T-helper 2 cell (primary cell): ENCODE measurements at places on chromosomes 7 and 10.

DNA sequence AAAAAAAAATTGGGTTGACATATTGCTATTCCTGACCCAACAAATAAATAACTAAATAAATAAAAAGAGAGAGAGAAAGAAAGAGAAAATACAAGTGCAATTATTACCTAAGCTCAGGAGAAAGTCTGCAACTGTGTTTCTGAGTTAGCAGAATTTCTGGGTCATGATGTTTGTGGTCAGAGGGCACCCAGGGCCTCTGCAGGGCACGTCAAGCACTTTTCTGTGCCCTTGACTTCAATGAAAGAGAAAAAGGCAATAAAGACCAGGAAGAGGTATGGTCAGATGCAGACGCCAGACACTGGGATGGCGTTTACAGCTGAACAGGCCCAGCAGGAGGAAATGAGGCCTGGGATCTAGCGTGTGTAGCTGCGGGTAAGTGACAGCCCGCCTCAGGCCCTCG, 160.9 kb upstream of the GDF10 start:
- DNase-seq, result no peak

DNA sequence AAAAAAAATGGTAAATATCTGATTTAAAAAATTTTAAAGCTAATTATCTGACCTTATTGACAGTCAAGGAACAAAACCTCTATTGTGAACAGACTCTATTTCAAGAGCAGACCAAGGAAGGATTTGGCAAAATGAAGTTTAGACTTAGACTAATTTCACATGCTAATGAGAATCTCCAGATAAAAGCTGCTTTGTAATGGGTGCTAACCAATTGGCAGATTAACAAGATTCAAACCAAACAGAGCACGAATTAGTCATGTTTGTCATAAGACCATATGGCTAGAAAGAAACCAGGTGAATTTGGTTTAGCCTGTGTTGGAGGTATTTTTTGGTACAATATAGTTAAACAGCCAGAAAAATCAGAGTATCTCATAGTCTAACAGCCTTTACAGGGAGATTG, 429.1 kb upstream of the NFE2L3 start:
- no peak for DNase-seq

DNA sequence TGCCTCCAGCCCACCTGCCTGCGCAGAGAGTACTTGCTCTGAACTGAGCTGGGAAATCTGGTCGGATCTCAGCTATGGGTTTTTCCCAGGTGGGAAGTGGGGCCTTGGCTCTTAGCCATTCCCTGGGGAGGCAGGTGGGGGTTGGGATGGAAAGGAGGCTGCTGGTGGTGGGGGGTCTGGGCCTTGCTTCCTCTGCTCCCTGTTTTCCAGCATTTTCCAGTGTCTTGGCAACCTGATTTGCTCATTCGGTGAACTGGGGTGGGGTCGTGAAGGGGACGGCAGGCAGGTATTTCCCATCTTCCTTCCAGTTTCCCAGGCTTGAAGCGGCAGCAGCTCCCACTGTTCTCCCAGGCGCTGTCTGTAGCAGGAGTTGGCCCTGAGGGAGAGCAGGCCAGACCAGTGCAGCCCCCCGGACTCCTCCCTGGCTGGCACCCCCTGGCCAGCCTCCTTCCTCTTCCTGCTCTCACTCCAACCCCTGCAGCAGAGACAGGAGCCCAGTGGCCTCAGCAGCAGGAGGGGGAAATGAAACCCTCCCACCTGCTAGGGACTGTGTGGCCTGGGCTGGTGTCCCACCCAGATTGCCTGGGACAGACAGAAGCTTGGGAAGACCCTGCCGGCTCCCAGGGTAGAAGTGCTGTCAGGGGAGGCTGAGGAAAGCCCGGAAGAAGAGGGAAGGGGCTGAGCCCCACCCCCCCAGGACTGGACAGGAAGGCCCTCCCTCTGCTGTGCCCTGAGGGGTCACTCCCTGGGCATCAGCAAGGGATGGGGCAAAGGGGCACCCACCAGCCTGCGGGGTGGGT, 6.6 kb downstream of the TRIM8 start:
- DNase-seq, result no peak

GRCh38 chr7:5094641-5095040, 49.0 kb downstream of the RBAK start:
- DNase-seq, result no peak

DNA sequence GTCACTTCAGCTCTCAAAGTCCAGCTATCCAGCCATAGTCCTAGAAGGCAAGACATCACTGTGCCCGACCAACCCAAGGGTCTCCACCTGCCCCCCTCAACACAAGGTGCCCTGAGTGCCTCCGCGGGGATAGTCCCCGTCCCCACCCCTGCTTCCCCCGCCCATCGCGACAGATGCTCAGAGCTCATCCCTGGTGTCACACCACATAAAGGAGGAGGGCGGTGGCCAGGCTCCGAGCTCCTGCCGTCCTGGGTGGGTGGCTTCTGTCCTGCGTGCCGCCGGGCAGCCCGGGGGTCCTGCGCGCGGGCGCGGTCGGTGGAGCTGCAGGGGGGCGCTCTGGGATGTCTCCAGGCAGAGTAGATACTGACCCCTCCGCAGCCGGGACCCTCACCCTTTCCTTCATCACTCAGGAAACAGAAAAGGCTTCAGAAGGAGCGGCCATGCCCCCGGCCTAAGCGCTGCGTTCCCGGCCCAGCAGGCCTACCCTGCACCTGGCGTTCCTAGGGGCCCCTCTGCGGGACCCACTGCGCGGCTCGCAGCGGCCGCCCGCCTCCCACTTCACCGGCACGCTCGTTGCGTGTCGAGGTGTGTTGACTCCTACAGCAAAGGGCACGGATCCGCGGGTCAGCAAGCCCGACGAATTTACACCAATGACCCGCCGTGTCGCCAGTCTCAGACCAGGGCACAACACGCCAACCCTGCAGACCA, 53.4 kb downstream of the ALOX5 start:
- DNase-seq, result no peak

- DNase-seq, result no peak
These were observed 319.2 kb downstream of the DPP6 start for GRCh38 chr7:154371424-154371823.

DNA sequence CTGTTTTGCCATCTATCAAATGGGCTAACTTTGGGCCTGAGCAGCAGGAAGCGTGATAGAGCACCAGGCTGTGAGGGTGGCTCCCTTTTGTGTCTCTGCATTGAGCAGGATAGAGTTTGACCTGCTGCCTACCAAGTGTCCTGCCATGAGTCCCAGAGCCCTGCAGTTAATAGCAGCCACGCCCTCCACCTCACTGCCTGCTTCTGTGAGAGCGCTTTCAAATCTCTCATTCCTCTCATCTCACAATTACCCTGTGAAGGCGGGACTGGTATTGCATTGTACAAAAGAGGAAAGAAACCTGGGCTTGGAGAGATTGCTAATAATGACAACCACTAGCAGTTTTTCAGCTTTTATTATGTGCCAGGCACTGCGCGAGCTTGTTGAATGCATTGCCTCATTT, 39.9 kb downstream of the UNC5B start:
- DNase-seq, result no peak

- DNase-seq, result peak; percentile 30
These were observed 29.0 kb downstream of the GSTO2 start for GRCh38 chr10:104297697-104298660.
